ENCODE measurements at places on chromosomes 6 and 20.

GRCh38 chr6:56230976-56231566, 16.3 kb downstream of the COL21A1 start:
- DNase-seq = peak; percentile 42

- peak; percentile 19 for DNase-seq
Observed at GRCh38 chr20:63151554-63152321, 64.2 kb downstream of the YTHDF1 start.

GRCh38 chr6:35044761-35045421, 96.2 kb downstream of the TCP11 start:
- no peak for DNase-seq

GRCh38 chr6:136521427-136521826, 28.8 kb downstream of the MAP7 start:
- no peak for DNase-seq

- no peak for DNase-seq
Observed at GRCh38 chr6:37261198-37261597, 3.3 kb upstream of the TMEM217 start.

GRCh38 chr6:50716899-50717509, 3.7 kb downstream of the TFAP2D start:
- DNase-seq = peak; percentile 11

- peak; percentile 17 for DNase-seq
Observed at GRCh38 chr6:128659878-128660622, 139.7 kb upstream of the PTPRK start.

Measured in iris pigment epithelial cell (primary cell).